ENCODE measurements at places on chromosomes 1 and 21.

DNA sequence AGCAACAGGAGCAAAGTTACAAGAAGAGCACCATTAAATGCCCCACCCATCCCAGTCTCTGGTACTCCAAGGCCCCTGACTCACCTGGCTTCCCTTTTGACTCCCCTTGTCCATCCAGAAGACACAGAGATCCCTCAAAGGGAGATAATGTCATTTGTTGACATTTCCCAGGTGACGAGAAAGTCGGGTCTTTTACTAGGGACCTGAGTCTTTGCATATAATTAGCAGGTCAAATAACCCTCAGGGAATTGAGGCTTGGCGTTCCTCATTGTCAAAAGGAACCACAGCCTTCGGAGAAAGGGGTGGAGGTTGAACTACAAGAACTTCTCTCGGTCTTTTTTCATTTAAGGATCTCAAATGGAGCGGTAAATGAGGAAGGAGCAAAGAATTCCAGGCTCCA lies 133.2 kb downstream of the PROX1 start:
- peak; percentile 20 for DNase-seq

- no peak for DNase-seq
Measured at GRCh38 chr1:192969091-192969490, 90.1 kb downstream of the UCHL5 start.

- no peak for DNase-seq
Measured at GRCh38 chr21:43348801-43349261, 78.1 kb downstream of the SIK1 start.

- peak; percentile 10 for DNase-seq
Measured at GRCh38 chr1:87007323-87007722, 92.9 kb downstream of the HS2ST1 start.

DNA sequence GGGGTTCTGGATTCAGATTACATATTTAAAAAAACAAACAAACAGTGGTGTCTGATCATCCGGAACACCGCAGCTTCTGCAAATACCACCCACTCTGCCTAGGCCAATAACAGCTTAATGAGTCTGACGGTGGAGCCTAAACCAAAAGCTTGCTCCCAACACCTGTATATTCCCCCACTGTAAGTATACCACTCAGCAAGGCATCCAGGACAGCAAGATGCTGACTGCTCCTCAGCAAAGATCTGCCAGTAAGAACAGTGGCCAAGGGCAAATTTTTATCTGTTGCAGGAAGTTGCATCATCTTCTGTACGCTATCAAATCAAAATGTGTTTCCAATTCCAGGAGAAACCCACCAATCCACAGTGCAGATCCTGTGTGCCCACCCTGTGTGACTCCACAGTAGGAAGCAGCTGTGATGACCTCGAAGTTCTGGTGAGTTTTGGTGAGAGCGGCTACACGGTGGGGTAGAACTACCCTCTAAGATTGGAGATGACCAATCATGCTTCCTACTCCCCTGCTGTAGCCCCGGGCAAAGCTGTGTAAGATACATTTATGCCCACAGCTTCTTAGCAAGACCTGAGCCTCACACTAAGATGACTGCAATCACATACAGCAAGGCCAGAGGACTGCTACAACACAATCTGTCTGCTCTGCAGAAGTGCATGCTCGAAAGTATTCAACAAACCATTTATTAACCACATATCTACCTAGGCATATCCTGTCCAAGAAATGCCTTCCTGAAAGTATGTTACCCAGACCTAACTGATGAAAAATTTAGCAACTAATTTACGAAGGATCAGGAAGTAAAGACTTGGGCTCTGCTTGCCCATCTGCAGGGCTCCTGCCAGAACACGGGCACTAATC lies 30.5 kb downstream of the SIPA1L2 start:
- no peak for DNase-seq

GRCh38 chr1:207968521-207969009 lies 57.6 kb upstream of the CD34 start:
- DNase-seq = no peak

DNA sequence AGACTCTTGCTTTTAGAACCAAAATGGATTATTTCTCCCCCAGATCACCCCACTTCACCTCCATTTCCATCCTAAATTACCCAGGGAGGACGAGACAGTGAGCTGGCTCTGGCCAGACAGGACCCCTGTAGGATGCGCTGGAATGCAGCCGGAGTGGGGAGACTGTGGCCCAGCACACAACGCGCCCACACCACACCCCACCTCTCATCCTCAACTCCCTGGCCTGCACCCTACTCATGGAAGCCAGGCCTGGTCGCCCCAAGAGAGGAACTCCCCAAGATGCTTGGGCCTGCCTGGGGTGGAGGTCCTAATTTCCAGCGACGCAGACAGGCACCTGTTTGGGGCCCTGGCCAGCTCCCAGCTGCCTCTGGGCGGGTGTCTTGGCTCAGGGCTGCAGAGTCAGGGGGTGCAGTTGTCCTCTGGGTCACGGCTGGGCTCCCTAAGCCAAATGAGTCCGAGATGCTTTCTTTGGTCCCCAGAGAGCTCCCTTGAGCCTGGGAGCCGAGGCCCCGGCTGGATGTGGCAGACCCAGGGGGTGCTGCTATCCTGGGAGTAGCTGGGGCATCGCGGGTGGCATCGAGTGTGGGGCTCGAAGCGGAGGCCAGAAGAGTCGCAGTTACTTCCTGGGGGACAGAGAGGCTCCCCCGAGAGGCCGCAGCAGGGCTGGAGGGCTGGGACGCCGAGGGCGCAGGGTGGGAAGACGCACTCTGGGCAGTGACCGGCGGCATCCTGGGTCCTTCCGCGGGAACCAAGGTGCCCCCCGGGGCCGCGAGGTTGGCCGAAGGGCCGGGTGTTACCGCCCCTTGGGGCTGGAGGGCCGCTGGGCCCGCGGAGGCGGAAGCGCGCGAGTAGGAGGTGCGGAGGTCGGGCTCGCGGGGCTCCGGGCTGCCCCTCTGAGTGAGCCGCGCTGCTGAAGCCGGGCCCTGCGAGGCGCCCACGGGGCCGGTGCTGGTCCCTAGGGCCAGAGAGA lies 10.4 kb downstream of the CLEC20A start:
- no peak for DNase-seq

GRCh38 chr21:10272216-10272615 lies 249.2 kb upstream of the TPTE start:
- DNase-seq = no peak

- no peak for DNase-seq
Measured at GRCh38 chr1:147853391-147853790, 49.2 kb upstream of the GJA8 start.

- no peak for DNase-seq
Measured at GRCh38 chr1:227065311-227065710, 125.2 kb downstream of the COQ8A start.

DNA sequence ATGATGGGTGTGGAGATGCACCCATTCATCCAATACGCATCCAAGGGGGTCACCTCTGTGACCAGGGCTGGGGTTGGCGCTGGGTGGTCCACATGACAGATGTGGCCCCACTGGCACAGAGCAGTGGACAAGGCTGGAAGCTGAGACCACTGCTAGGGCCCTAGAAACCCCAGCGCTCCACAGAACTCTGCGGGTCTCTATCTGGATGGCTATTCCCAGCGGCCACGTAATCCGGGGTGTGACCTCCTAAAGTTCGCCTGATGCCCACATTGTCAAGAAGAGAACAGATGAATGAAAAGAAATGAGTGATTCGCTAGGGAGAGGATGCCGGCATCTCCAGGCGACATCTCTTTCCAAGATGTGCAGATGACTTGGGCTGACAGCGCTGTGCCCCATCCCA lies 55.2 kb downstream of the PRDM15 start:
- no peak for DNase-seq

DNA sequence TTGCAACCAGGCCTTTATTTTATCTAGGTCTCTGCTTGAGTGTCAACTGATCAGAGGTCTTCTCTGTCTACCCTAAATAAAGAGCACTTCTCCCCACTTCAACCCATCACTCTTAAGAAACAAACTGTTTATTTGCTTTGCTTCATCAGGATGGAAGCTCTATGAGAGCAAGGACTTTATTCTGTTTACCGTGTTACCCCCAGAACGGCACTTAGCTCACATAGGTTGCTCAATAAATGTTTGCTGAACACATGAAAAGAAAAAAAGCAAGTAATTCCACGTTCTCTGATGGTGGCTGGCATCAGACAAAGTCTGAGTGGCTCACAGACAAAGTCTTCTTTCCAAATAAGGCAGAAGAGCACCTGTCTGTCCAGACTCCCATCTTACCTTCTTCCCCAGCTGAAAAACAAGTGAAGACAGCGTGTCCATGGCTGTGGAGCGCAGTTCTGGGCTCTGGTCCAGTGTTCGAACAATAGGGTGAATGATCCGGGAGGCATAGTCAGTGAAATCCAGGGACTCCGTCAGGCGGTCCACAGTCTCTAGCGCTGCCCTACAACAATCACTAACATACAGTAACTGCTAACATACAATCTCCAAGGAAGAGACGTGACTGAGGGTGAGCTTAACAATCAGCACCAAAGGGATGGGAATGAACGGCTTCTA lies 22.9 kb downstream of the ANGPTL7 start:
- DNase-seq = no peak

GRCh38 chr1:198610362-198610761 lies 28.5 kb upstream of the PTPRC start:
- DNase-seq = no peak

- no peak for DNase-seq
Measured at GRCh38 chr21:41435706-41436105, 9.7 kb downstream of the MX1 start.

DNA sequence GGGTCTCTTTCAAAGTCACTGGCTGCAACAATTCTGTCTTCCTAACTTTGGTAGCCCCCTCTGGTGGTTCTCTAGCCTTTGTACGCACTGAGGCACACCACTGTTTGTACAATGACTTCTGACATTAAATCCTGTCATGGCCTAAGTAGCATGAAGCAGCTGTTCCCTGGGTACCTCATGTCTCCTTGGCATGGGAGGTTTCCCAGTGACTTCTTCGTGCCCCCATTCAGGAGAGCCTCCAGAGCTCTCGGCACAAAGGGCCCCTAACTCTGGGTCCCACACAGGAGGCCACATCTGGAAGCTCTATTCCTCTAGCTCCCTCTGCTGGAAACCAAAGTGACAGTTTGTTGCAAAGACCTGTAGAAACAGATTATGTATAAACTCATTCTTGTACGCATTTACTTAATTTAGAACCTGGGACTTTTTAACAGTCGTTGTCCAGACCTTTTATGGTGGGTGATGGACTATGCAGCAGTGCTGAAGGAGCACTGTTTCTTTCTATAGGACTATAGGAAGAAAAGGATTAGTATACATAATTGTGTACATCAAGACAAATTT lies 13.4 kb downstream of the SWT1 start:
- peak; percentile 63 for DNase-seq

DNA sequence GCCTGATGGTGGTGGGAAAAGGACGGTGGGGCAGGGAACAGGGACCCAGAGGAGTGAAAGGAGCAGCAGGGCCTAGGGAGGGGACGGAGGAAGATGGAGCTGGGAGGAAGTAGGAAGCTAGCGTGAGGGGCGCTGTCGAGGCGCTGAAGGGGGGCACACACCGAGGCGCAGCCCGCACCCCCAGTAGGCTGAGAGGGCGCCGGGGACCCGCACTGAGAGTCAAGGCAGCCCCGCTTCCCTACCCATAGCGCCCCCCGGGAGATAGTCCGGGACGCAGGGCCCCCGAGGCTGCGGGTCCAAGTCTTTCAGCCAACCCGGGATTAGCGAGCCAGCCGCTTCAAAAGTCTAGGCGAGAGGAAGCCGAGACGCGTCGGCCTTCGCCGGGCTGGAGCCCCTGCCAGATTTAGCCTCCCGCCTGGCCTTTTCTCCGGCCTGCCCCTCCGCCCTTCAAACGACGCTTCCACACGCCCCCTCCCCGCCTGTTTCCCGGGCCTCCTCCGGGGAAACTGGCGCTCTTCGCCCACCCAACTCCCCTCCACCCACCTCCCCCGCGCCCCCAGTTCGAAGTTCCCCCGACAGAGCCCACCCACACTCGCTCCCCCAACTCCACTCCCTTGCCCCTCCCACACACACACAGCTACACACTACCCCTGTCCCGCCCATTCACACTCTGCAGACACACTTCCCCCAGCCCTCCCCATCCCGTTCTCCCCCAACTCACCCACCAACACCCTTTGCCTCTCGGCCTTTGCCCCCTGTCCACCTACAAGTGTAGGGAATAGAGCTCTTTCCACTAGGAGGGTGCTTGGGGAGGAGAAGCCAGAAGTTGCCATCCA lies 7.8 kb upstream of the PROX1 start:
- no peak for DNase-seq

DNA sequence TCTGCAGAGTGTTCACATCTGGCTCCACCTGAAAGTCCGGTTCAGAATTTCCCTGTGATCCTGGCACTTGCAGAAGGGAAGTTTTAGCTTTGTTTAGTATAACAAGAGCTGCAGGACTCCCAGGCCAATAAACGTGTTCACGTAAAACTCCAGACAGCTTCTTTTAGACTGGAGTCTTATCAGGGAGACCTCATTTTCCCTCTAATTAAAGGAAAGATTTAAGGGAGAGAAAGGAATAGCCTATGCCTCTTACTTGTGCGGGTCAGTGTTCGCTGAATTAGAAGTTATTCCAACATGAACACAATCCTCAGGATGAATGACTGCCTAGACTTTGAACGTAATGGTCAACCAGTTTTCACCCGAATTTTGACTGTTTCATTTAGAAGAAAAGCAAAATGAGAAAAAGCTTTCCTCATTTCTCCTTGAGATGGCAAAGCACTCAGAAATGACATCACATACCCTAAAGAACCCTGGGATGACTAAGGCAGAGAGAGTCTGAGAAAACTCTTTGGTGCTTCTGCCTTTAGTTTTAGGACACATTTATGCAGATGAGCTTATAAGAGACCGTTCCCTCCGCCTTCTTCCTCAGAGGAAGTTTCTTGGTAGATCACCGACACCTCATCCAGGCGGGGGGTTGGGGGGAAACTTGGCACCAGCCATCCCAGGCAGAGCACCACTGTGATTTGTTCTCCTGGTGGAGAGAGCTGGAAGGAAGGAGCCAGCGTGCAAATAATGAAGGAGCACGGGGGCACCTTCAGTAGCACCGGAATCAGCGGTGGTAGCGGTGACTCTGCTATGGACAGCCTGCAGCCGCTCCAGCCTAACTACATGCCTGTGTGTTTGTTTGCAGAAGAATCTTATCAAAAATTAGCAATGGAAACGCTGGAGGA lies 202.1 kb upstream of the SGIP1 start:
- DNase-seq = peak; percentile 6

- DNase-seq = peak; percentile 57
Measured at GRCh38 chr1:241485554-241485992, 34.0 kb downstream of the FH start.

DNA sequence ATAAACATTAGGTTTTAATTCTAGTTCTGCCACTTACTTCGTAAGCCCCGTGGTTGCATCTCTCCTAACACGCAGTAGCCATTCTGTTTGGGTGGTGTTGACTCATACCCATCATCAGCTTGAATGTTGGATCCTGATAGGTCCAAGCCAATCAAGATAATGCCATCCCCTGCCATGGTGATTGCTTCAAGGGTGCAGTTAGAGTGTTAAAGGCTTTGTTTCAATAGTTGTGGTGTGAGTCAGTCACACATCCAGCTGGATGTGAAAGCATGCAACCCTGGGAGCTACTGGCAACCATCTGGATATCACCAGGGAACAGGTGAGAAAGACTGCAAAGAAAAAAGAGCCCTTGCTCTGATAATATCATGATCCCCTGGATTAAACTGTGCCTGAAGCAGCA lies 69.1 kb downstream of the OMA1 start:
- no peak for DNase-seq

GRCh38 chr1:21511579-21512522 lies 2.6 kb downstream of the ALPL start:
- no peak for DNase-seq
